GM10248 (cell line): ENCODE measurements at places on chromosomes 16 and 17.

DNA sequence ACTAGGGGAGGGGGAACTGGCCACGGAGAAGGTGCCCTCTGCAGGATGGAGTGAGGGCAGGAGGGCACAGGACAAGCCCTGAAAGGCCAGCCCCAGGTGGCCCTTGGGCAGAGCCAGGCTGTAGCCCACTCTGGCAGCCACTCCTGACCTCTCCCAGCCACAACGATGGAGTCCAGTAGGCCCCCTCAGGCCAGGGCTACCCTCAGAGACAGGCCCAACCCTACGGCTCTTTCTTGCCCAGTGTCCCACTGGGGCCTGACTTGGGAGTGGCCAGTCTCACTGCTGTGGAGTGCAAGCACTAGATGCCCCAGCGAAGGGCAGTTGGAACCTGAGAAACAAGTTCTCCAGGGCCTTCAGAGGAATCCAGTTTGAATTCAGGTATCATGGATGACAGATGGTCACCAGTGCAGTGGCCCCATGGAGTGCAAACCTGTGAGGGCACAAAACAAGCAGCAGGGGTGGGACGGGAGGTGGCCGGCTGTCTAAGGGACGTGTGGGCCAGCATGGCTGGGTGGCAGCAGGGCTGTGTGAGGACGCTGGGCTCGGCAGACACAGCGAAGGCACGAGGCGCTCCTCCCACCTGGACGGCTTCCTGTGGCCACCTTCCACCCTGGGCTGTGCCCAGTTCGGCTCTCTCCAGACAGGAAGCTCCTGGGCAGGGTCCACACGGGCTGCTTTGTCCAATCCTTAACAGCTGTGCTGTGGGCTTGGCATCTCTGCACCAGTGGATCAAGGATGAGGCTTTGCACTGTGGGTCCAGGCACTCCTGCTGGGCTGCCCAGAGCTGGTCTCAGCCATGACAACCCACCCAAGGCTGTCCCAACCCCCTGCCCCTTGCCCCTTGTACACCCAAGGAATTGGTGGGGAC lies 72.1 kb downstream of the AMFR start:
- DNase-seq, result no peak

DNA sequence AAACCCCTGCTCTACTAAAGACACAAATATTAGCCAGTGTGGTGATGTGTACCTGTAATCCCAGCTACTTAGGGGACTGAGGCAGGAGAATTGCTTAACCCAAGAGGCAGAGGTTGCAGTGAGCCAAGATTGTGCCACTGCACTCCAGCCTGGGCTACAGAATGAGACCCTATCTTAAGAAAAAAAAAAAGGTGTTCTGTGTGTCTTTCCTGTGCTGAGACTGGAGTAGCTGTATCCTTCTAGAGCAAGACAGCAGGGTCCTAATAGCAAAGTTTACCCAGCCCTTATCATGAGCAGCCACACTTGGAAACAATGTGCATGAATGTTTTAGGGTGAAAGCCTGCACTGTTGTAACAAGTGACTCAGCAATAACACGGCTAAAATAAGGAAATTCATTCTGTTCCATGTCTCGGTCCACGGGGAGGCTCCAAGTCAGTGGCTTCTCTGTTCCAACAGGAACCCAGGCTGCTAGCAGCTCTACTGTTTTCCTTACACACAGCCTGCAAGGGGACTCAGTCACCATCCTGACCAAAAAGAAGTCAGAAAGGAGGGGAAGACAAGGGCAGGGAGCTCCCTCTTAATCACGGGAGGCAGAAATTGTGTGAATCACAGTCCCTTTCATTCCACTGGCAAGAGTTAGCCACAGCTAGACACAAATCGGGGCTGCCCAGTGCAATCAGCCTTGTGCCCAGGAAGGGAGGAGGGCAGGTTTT lies 7.1 kb upstream of the SLC5A11 start:
- DNase-seq, result no peak

GRCh38 chr17:27919079-27919478 lies 25.9 kb upstream of the LYRM9 start:
- no peak for DNase-seq

DNA sequence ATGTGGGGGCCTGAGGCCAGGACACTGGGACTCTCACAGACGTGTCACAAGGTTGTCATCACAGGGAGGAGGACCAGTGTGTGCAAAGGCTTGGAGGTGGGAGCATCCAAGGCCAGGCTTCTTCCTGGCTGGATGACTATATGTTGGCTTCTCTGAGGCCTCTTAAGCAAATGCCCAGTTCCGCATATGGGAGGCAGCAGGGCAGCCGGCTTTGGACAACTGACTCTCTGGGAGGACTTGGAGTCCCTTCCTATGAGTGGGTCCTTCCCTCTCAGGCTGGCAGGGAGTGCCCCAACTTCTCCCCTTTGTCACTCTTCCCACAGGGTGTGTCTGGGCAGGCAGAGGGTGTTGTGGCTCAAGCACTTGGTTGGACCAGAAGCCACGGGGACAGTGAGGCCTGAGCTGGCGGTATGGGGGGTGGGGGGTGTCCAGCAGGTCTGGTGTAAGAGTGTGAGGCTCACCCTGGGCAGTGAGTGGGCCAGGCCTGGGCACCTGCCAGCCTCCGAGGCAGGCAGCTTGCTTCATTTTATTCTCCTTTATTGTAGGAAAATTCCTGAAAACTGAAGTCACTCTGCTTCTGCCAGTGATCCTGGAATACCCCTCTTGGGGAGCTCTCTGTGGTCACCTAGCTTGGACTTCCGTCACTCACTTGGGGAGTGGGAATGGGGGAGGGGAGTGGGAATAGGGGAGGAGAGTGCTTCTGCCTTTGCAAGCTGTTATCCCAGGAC lies 14.9 kb downstream of the ADGRG1 start:
- DNase-seq, result no peak

- no peak for DNase-seq
Observed at GRCh38 chr17:45425125-45425983, 7.3 kb downstream of the ARHGAP27 start.

DNA sequence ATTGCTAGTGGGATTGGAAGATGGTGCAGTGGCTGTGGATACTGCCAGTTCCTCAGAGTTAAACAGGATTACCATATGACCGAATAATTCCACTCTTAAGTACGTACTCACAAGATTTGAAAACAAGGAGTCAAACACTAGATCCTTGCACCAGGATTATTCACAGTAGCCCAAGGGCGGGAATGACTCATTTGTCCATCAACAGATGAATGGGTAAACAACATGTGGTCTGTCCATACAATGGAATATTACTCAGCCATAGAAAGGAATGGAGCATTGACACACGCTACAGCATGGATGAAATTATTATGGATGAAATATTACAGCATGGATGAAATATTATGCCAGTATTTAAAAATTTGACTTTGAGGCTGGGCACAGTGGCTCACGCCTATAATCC lies 9.1 kb upstream of the MAPK8IP3 start:
- no peak for DNase-seq

GRCh38 chr17:27282054-27282551 lies 11.8 kb upstream of the WSB1 start:
- peak; percentile 41 for DNase-seq

- peak; percentile 27 for DNase-seq
Observed at GRCh38 chr16:67531247-67531646, 2.6 kb downstream of the RIPOR1 start.
